Retina (tissue), 1 donor: ENCODE measurements at places on chromosomes 12 and 14.

DNA sequence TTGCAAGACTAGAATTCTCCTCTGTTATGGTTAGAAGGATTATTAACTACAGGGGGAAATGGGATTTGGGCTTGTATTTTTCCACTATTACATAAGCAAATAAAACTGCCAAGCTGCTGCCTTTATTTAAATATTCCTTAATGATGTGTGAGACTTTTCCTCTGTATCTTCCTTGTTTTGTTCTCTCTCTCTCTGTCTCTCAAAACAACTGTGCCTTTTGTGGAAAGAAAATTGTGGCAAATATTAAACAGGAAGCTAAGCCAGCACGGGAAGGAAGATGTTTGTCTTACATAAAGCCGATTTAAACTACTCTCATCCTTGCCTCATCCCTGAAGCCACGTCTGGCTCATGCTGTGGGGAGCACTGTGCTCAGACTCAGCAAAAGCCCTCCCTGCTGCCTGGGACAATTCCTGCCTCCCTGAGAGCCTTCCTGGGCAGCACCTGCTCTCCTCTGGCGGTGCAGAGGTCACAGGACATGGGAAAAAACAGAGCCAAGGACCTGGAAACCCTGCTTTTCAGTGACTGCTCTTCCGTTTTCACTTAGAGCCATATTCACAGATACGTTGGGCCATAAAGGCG lies 237.2 kb downstream of the SLC15A4 start:
- DNase-seq = no peak

GRCh38 chr12:21073129-21073528 lies 57.9 kb upstream of the SLCO1B1 start:
- no peak for DNase-seq

DNA sequence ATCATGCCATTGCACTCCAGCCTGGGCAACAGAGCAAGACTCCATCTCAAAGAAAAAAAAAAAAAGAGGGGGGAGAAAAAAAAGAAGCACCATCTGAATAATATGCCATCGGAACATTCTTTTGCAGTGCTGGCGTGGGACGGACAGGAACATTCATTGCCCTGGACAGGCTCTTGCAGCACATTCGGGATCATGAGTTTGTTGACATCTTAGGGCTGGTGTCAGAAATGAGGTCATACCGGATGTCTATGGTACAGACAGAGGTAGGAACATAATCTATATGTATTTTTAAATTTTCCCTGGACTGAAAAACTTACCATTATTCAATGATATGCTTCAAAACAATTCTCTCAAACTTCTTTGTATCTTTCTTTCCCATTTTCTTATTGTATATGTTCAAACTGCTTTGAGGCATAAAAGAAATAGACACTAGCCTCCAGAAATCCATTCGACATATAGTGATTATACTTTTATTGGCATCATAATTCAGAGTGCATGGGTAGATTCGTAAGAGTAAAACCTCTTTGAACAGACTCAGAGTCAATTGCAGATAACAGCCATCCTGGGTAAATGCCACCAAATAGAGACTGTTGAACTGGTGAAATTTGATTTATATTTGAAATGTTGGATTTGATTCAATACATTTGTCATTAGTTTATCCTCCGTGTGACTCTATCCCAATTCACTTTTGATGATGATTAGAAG lies 199.7 kb downstream of the EPS8 start:
- no peak for DNase-seq

GRCh38 chr12:44616402-44616801 lies 259.7 kb downstream of the NELL2 start:
- DNase-seq = no peak

- DNase-seq = no peak
These were observed 67.6 kb downstream of the POLR3B start for GRCh38 chr12:106425061-106425702.

DNA sequence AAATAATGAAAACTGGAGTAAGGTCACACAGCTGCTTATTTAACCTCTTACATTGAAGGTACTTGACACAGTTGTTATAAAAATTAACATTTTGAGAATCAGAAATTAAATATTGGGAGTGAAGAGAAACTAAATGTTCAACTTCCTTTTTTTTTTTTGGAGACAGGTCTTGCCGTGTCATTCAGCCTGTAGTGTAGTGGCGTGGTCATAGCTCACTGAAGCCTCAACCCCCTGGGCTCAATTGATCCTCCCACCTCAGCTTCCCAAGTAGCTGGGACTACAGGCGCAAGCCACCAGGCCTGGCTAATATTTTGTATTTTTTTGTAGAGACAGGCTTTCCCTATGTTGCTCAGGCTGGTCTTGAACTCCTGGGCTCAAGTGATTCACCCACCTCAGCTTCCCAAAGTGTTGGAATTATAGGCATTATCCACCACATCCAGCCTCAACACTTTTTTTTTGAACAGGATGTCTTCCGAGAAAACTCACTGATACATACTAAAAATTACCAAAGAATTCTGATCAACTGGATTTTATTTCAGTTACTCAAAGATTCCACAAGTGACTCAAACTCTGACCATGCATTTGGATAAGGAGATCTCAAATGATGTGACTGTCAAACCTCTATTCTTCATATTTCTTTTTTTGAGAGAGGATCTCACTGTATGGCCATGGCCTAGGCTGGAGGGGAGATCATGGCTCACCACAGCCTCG lies 35.4 kb downstream of the SGPP1 start:
- DNase-seq = no peak

GRCh38 chr14:92173668-92174067 lies 51.9 kb downstream of the CPSF2 start:
- no peak for DNase-seq
